Vagina (tissue), 2 donors: ENCODE measurements at places on chromosomes 1 and 21. TPM values are rescaled to one million over a fixed set of nuclear protein-coding genes. Genes with fewer than 3 reads are reported as not detected.

DNA sequence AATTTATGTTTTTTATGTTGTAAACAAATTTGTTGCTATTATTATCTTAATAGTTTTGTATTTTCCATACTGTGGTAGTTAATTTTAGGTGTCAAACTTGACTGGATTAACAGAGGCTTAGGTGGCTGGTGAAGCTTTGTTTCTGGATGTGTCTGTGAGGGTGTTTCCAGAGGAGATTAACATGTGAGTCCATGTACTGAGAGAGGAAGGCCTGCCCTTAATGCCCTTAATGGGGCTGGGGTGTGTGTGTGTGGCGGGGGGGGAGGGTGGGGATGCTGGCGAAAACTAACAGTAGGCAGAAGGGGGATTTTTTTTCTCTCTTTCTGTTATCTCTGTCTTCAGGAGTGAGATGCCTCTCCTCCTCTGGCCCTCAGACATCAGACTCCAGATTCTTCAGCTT, 1.9 kb downstream of the OR14A16 start:
- no peak overlapping the region for H3K4me3 ChIP-seq
- no peaks in the 10 kb centered on the region for H3K4me1 ChIP-seq
- H3K36me3 ChIP-seq: no peaks in the 10 kb centered on the region

DNA sequence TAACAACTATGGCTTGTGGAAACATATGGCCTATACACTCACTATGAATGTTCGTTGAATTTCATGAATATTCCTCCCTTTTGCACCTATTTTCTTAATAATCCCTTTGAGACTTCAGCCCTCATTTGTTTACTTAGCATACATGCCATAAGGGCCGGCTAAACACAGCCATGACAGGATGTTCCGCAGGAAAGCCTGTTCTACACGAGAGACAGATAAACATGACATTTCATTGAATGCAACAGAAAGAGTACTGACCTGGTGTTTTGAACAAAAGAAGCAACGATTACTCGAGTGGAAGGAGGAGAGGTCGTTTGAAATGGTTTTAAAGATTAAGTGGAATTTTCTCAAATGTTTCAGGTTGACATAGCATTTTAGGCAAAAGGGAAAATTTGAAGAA, 459.5 kb upstream of the CXADR start:
- H3K4me3 ChIP-seq: no peak overlapping the region
- DNase-seq: no peak
- no peak overlapping the region for H3K27ac ChIP-seq
- no peaks in the 10 kb centered on the region for H3K27me3 ChIP-seq
- peaks cover 18% of the 10 kb centered on the region for H3K4me1 ChIP-seq

GRCh38 chr1:5264476-5264875, 610.1 kb downstream of the AJAP1 start:
- no peaks in the 10 kb centered on the region for H3K27me3 ChIP-seq
- H3K27ac ChIP-seq: no peak overlapping the region

DNA sequence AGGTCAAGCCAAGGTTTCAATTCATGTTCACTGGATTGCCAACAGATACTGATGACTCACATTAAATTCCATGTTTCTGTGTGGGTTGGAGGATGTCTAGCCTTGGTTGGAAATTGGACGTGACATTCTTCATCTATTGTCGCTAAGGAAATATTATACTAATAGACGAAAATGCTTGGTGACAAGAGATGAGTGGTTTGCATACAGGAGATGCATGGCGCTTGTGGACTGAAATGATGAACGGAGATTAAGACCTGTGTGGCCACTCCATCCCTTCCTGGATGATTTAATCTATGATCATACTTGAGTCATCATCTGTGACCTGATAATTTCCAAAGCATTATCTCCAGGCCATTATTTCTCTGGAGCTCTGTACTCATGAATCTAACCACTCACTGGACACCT, 97.0 kb upstream of the CD34 start:
- DNase-seq: no peak
- no peak overlapping the region for H3K4me3 ChIP-seq
- no peaks in the 10 kb centered on the region for H3K36me3 ChIP-seq
- no peaks in the 10 kb centered on the region for H3K4me1 ChIP-seq
- no peaks in the 10 kb centered on the region for H3K27me3 ChIP-seq
- H3K27ac ChIP-seq: no peak overlapping the region

DNA sequence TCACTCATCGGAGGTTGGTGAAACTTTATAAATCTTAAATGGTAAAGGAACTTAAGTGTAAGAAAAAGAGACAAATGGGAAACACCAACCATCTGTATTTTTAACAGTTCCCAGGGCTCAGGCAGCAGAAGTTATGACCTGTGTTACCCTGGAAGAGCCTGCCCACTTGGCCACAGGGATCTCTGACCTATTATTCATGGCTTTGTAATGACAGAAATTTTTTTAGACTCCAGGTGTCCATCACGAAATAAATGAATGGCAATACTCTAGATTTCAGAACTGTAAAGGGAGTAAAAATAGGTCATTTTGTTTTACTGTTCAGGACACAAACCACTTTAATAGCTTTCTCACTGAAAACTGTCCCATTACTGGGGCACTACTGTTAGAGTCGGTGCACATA, 389.8 kb downstream of the VAV3 start:
- H3K27ac ChIP-seq: no peak overlapping the region
- no peaks in the 10 kb centered on the region for H3K36me3 ChIP-seq
- H3K4me1 ChIP-seq: peaks cover 23% of the 10 kb centered on the region
- H3K27me3 ChIP-seq: no peaks in the 10 kb centered on the region
- no peak for DNase-seq
- no peak overlapping the region for H3K4me3 ChIP-seq

Gene ZNF697
- 3.7 TPM for total RNA-seq

Gene WDTC1
- 28.2 TPM for total RNA-seq

Gene GPR52
- total RNA-seq: 2.7 TPM

Gene VAMP4
- 8.1 TPM for total RNA-seq

Gene LGR6
- 6.6 TPM for total RNA-seq

Gene RHEX
- total RNA-seq: 1.7 TPM

Gene RCC1
- total RNA-seq: 23.8 TPM
